ENCODE measurements at places on chromosomes 1 and 21.

- DNase-seq: no peak
- H3K27ac ChIP-seq: no peak overlapping the region
- H3K27me3 ChIP-seq: peaks cover 4% of the 10 kb centered on the region
- H3K4me3 ChIP-seq: no peak overlapping the region
Measured at GRCh38 chr1:8070381-8070811, 44.3 kb upstream of the ERRFI1 start.

- H3K27me3 ChIP-seq: no peaks in the 10 kb centered on the region
- DNase-seq: no peak
- no peaks in the 10 kb centered on the region for H3K36me3 ChIP-seq
- H3K27ac ChIP-seq: no peak overlapping the region
- no peaks in the 10 kb centered on the region for H3K4me1 ChIP-seq
Measured at GRCh38 chr1:59162665-59163064, 134.2 kb upstream of the FGGY start.

DNA sequence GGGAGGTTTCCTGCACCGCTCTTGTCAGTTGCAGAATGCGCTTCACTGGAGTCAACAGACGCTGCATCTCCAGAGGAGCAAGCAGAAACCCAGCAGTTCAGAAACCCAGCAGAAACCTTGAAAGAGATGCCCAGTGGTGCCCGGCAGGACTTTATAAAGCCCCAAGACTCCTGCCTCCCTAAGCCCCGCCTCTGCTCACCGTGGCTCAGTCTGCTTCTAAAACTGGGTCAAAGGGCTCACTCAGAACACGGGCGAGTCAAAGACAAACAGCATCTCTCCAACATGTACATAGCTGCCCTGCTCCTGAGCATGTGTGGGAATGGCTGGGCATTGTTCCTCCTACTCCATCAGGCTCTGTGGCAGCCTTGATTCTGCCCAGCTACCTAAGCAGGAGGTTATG lies at the start of gene HMGCS2:
Gene HMGCS2, minus strand, starts transcription at position 128 of the 400 bp plus-strand sequence. Its CDS starts 61 bp downstream, at position 67.
- no peak within 1 kb of the TSS for H3K4me3 ChIP-seq
- H3K27me3 ChIP-seq: peaks cover 36% of the 10 kb centered on the region
- no peaks in the 10 kb centered on the region for H3K36me3 ChIP-seq
- DNase-seq: no peak
- no peak within 1 kb of the TSS for H3K27ac ChIP-seq
- H3K4me1 ChIP-seq: no peaks in the 10 kb centered on the region

- no peaks in the 10 kb centered on the region for H3K36me3 ChIP-seq
- no peak overlapping the region for H3K4me3 ChIP-seq
- no peak for DNase-seq
- peaks cover 3% of the 10 kb centered on the region for H3K27me3 ChIP-seq
Measured at GRCh38 chr1:178684542-178685000, 40.5 kb upstream of the RALGPS2 start.

GRCh38 chr1:85122169-85122568 lies 73.9 kb upstream of the MCOLN3 start:
- no peak for DNase-seq
- H3K27me3 ChIP-seq: no peaks in the 10 kb centered on the region
- H3K4me1 ChIP-seq: no peaks in the 10 kb centered on the region
- no peak overlapping the region for H3K4me3 ChIP-seq

DNA sequence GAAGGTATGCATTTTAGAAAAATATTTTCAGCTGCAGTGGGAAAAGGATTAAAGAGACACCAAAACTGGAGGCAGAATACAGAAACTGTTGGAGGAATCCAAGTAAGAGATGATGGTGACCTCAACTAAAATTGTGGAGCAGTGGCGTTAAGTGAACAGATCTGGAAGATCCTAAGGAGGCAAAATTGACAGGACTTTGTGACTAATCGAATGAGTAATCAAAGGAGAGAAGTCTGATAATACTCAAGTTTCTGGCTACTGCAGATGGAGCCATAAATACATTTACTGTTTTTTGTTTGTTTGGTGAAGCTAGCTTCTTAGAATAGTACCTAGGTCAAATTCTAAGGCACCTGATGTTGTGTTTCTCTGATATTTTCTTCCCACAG lies 3.1 kb downstream of the CTBS start:
- H3K36me3 ChIP-seq: peaks cover 17% of the 10 kb centered on the region
- H3K27ac ChIP-seq: no peak overlapping the region
- H3K4me3 ChIP-seq: no peak overlapping the region
- no peaks in the 10 kb centered on the region for H3K27me3 ChIP-seq
- no peak for DNase-seq

- H3K27ac ChIP-seq: no peak overlapping the region
- H3K4me1 ChIP-seq: peaks cover 31% of the 10 kb centered on the region
- DNase-seq: no peak
Measured at GRCh38 chr1:26923711-26924110, 2.2 kb downstream of the NUDC start.

DNA sequence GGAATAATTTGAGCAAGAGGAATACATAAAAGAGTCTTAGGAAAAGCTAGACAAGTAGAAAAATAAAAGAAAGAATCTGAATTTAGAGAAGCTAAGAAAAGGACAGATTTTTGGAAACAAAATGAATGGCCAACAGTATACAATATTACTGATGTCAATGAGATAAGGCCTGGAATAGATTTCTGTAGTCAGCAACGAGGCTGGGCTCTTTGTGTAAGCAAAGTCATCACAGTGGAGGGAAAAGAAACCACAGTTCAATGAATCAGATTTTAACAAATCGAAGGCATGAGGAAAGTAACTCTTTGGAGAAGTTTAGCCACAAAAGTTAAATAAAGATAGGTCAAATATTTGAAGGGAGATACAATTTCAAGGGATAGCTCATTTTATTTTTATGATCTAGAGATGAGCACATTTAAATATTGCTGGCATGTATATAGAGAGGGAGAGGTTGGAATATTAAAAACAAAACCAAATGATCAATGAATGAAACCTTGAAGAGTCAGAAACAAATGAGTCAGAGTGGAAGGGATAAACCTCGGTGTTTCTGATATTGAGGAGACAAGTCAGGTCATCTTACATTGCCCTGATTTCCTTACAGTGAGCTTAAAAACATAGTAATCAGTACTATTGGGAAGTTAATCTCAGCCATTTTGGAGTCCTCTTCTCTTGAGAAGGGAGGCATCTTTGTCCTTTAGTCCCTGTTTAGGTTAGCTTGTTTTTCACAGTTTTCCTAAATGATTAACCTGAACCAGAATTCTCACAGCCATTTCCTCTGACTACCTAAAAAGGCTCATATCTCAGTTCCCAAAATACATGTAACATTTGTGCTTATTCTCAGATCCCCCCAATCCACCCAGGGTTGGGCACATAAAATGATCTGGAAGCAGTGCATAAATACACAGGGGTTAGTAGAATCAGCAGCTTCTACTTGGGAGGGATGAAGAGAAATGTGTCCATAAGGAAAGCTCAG lies 620.0 kb upstream of the B3GALT2 start:
- no peak overlapping the region for H3K4me3 ChIP-seq
- H3K27ac ChIP-seq: no peak overlapping the region
- H3K4me1 ChIP-seq: no peaks in the 10 kb centered on the region
- no peak for DNase-seq
- no peaks in the 10 kb centered on the region for H3K27me3 ChIP-seq
- no peaks in the 10 kb centered on the region for H3K36me3 ChIP-seq

- no peaks in the 10 kb centered on the region for H3K4me1 ChIP-seq
- H3K4me3 ChIP-seq: no peak overlapping the region
- no peak overlapping the region for H3K27ac ChIP-seq
Measured at GRCh38 chr1:173392895-173393658, 84.1 kb upstream of the PRDX6 start.

DNA sequence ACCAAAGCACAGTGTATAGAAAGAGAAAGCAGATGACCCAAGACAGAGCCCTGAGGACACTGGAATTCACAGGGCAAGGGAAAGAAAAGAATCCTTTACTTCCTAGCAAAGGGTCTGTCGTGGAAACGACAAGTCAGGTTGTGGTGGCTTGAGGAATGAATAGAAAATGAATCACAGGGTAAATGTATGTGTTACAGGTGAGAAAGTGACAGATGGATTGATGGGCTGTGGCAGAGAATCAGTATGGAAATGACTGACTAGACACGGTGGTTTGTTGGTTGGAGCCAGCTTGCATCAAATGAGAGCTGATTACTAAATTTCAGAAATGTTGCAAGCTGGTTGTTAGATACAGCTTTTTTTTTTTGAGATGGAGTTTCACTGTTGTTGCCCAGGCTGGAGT lies 46.9 kb downstream of the PTP4A2 start:
- peaks cover 22% of the 10 kb centered on the region for H3K4me1 ChIP-seq
- no peak for DNase-seq
- H3K27me3 ChIP-seq: no peaks in the 10 kb centered on the region
- H3K4me3 ChIP-seq: no peak overlapping the region

DNA sequence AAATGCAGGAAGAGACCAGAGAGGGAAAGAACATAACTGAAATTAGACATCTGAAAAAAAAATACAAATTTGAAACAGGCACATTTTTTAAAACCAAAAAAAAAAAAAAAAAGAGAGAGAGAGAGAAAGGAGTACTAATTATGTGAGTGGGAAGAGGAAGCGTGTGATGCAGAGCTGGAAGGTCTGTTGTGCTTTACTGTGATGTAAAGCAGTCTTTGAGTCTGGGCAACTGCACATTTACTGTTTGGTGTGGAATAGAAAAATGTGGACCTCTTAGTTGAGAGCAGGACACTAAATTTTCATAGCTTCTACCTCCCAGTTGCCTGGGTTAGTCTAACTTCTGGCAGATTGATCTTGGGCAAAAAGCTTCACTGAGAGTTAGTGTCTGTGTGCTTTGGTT lies 16.5 kb downstream of the LHX9 start:
- no peak overlapping the region for H3K27ac ChIP-seq
- no peaks in the 10 kb centered on the region for H3K27me3 ChIP-seq
- no peaks in the 10 kb centered on the region for H3K36me3 ChIP-seq
- no peak for DNase-seq
- no peak overlapping the region for H3K4me3 ChIP-seq

GRCh38 chr1:37845049-37845646 lies 14.2 kb downstream of the MTF1 start:
- H3K36me3 ChIP-seq: peaks cover 12% of the 10 kb centered on the region
- H3K4me3 ChIP-seq: no peak overlapping the region

DNA sequence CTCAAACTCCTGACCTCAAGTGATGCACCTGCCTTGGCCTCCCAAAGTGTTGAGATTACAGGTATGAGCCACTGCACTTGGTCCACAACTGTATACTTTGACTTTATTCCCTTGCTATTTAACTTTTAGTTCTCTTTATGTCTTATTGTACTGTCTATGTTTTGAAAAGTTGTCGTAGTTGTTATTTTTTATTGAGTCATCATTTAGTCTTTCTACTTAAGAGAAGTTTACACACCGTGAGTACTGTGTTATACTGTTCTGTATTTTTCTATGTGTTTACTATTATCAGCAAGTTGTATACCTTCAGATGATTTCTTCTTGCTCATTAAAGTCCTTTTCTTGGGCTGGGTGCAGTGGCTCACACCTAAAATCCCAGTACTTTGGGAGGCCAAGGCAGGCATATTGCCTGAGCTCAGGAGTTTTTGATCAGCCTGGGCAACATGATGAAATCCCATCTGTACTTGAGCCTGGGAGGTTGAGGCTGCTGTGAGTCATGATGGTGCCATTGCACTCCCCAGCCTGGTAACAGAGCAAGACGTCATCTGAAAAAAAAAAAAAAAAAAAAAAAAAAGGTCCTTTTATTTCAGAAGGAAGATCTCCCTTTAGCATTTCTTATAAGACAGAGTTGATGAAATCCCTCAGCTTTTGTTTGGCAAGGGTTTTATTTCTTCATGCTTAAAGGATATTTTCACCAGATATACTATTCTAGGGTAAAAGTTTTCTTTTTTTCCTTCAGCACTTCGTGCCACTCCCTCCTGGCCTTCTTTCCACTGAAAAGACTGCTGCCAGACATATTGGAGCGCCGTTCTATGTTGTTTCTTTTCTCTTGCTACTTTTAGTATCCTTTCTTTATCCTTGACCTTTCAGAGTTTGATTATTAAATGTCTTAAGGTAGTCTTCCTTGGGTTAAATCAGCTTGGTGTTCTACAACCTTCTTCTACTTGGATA lies 47.6 kb downstream of the TNFSF18 start:
- DNase-seq: no peak
- H3K36me3 ChIP-seq: no peaks in the 10 kb centered on the region
- peaks cover 19% of the 10 kb centered on the region for H3K4me1 ChIP-seq
- H3K4me3 ChIP-seq: no peak overlapping the region

DNA sequence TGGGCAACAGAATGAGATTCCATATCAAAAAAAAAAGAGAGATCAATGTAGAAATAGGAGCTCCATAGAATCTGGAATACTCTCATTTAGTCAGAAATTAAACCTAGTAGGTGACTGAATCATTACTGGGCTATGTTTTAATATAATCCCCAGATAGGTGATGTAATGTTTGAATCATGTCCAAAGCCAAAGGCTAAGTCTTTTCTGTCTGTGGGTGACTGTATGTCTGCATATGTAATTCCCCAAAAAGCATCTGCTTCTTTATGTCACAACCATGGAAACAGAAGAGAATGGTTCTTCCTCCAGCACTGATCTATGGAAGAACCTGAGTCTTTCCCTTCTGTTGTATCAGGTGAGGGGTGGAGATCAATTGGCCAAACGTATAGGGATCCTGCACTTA lies 5.8 kb downstream of the LAMC2 start:
- H3K36me3 ChIP-seq: no peaks in the 10 kb centered on the region
- peaks cover 2% of the 10 kb centered on the region for H3K27me3 ChIP-seq
- H3K4me3 ChIP-seq: no peak overlapping the region
- peaks cover 31% of the 10 kb centered on the region for H3K4me1 ChIP-seq
- no peak for DNase-seq

DNA sequence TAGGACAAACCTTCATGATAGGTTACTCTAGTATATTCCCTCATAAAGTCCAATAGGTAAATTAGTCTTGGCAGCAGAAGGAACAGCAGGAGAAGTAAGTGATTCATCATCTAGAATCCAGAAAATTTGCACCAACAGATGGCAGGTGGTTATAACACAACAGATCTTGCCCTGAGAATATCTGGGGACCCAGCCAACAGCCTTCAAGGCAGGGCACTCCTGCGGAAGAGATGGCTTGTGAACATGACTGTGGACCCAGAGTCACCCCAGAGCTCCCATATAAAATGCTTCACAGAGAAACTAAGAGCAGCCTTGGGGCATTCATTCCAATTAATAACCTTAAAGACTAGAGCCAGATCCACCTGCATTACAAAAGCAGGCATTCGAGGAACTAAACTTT lies 7.9 kb upstream of the PLA2G2C start:
- no peaks in the 10 kb centered on the region for H3K36me3 ChIP-seq
- H3K4me3 ChIP-seq: no peak overlapping the region
- DNase-seq: no peak
- no peak overlapping the region for H3K27ac ChIP-seq
- H3K27me3 ChIP-seq: peaks cover 2% of the 10 kb centered on the region

Data from DND-41 (cell line).